Esophagus squamous epithelium (tissue), 5 donors: ENCODE measurements at places on chromosomes 6 and 20.

DNA sequence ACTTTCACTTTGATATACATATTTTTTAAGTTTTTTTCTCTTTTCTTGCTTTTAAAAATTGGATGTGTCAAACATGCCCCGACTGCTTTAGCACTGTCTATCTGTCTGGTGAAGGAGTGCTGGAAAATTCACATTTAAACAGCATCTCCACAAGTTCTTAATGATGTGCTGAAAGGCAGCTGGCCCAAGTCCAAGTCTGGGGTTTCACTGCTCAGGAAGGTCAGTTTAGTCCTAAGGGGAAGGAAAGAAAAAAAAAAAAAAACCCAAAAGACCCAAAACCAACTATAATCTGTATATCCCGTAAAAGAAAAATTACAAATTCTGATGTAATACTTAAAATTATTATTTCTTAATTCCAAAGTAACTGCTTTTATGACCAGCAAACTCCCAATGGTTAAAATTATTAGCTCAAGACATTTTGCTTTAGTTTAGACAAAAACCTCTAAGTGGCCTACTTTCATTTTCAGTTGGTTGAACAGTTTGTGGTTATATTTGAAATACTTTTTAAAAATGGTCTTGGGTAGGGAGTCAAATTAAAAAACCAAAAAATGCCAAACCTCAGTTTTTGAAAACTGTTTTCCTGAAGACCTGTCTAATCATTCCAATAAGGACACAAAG lies 79.5 kb upstream of the PREP start:
- no peak for DNase-seq

DNA sequence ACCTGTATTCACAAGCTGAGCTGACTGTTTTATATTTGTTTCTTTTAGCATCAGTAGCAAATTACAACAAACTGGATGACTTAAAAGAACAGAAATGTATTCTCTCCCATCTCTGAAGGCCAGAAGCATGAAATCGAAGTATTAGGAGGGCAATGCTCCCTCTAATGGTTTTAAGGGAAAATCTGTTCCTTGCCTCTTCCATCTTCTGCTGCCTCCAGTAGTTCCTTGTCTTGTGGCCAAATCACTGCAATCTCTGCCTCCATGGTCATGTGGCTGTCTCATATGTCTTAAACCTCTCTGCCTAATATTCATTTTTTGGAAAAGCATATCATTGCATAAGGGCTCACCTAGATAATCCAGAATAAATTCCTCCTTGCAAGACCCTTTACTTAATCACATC lies 25.2 kb upstream of the ASCC3 start:
- DNase-seq, result no peak

DNA sequence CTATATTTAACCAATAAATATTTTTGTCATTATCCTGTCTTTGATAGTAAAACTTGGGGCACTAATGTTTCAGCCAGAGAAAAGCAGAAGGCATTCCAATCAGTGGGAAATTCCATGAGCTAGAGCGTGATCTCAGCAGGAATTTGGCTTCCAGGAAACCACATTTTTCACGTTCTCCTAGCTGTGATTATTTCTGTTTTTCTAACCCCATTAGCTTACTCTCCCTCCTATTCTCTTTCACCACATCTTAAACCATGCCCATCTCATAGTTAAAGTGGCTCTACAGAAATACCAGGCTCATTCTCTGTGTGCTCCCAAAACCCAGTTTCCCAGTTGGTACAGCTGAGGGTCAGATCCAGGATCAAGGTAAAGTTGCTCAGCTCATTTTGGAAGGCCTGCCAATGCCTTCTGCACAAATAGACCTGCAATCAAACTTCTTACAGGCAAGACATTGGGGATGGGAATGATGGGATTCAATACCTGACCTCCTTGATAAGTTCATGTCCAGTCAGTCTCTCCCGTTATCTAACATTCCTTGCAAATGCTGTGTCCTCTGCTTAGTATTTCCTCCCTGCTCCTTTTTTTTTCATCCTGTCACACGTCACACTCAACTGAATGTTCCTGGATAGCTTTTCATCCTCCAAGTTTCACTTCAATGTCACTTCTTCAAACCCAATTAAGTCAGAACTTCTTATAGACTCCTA lies 33.1 kb upstream of the TMEM30A start:
- DNase-seq, result no peak

- no peak for DNase-seq
These were observed 136.5 kb upstream of the PDE10A start for GRCh38 chr6:165799391-165800153.

DNA sequence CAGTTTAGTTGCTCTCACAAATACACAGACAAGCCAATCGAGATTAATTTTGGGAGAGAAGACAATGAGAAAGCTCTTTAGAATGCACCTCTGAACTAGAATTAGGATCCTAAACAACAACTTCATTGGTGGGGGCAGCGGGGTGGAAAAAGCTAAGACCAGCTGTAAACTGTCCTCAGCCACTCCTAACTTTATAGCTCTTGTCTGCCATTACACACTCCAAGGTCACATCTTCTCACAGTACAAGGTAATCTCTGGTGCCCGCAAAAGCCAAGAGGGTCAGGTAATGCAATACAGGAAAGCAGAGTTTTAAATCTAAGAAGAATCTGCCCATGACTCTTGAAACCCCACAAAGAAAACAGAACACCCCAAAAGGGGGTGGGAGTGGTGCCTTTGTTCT lies 17.8 kb upstream of the IL22RA2 start:
- no peak for DNase-seq

GRCh38 chr20:39800111-39800510 lies 838.0 kb downstream of the DHX35 start:
- no peak for DNase-seq

DNA sequence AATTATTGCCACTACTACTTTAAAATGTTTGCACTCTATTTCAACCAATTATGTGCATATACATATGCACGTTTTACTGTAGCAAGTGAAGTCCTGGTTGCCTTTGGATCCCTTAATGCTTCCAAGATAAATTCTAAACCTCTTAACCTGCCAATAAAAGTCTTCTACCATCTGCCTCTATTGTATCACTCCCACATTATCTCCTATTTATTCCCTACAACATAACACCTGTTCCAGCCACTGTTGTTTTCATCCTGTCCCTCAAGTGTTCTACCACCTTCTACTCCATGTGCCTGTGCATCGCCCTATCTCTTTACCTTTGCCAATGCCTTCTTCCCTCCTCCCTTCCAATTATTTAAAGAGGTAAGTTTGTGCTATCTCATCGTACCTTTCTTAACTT lies 499.0 kb upstream of the RNF217 start:
- DNase-seq, result no peak

DNA sequence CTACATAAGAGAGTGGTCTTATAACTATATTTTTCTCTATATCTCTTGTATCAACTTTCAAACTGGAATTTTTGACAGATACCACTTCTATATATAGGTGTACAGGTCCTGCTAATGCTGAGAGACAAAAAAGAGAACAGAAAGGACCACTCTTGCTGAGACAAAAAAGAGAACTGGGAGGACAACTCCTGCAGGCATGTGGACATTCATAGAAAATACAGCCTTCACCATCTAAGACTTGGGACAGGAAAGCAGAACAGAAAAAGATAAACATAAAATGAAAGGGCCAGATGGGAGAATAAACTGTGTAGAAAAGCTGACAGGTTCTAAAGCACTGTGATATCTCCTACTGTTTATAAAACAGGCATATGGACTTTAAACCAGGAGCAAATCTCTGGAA lies 541.0 kb upstream of the ADGRB3 start:
- no peak for DNase-seq

DNA sequence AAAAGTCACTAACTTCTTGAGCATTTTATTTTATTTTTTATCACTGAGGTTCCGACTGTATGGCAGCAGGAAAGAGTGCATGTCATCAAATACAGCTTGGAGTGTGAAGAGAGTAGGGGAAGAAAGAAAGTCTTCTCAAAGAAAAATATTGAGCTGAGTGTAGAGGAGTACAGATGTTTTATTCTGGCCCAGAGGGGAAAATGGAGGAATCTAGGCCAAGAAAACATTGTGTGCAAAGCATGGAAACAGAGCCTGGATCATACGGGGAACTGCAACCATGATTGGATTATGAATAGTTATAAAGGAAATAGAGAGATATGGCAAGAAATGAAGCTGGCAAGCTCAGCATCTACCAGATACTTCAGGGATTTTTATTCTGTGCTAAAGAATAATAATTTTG lies 104.2 kb upstream of the SCGN start:
- DNase-seq, result no peak

DNA sequence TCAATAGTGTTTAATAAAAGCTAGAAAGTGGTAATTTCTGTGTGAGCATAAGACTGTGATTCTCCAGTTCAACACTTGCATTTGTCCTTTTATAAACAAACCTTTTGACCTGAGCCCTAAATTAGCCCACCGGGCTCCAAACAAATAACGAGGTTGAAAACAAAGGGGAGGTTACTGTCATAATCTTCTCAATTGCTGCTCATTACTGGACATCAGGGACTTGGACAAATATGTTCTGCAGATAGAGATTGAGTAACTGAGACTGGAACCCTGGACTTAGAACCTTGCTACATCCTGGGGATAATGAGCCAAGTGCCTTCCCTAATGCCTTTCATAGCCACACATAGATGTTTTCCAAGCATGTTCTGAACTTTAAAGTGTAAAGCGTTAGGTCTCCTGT lies 84.2 kb upstream of the PCSK2 start:
- DNase-seq, result no peak

DNA sequence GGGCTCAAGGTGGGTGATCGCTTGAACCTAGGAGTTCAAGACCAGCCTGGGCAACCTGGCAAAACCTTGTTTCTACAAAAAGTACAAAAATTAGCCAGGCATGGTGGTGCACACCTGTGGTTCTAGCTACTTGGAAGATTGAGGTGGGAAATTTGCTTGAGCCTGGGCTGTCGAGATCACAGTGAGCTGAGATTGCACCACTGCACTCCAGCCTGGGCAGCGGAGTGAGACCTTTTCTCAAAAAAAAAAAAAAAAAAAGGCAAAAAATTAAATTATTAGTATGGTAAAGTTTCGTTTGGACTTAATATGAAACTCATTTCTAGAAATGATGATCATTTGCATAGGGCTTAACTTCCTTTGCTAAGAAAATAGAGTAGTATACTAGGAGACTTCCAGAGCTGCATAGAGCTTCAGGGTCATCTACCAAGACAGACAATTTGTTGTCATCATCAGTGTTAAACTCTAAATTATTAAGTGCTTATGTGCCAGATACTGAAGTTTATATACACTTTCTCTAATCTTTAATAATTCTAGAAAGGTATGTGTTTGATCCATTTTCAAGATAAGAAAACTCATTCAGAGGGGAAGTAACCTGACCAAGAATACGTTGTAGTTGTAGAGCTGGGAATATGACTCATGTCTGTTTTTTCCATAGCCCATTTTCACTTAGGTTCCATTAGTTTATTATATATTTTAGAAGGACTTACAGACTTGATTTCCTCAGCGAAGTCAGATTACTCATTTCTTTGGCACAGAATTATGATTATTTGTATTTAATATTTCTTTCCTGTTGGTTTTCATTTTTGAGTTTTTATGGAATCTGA lies 84.5 kb downstream of the SLC16A10 start:
- no peak for DNase-seq

DNA sequence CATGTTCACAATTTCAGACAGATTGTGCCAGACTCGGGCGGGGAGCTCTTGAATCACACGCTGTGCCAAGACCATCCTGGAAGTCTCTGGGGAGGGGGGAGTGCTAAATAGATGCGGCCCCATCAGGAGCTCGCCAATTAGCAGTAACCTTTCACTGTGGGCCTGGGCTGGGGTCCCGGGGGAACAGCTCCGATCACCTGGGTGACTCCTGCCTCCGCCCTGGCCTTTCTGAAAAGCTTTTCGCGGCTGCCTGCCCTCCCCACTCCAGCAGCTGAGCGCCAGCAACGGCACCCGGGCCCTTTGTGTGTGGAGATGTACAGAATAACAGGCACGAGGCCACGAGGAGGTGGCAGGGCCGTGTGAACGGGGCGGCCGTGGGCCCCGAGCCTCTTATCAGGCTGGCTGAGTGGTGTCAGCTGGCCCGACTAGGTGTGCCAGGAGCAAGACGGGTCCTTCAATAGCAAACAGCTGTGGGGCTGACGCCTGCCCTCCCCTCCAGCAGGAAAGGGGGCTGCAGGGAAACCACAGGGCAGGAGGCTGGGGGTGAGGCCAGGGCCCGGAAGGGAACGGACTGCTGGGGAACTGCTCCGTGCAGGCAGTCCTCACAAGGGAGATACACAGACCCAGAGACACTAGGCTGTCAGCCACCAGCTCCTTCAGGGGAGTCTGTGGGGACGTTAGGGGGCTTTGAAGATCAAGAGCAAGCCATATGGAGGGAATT lies 56.8 kb downstream of the NOL4L start:
- DNase-seq, result no peak

- no peak for DNase-seq
These were observed 25.0 kb downstream of the GDAP1L1 start for GRCh38 chr20:44271915-44272663.

DNA sequence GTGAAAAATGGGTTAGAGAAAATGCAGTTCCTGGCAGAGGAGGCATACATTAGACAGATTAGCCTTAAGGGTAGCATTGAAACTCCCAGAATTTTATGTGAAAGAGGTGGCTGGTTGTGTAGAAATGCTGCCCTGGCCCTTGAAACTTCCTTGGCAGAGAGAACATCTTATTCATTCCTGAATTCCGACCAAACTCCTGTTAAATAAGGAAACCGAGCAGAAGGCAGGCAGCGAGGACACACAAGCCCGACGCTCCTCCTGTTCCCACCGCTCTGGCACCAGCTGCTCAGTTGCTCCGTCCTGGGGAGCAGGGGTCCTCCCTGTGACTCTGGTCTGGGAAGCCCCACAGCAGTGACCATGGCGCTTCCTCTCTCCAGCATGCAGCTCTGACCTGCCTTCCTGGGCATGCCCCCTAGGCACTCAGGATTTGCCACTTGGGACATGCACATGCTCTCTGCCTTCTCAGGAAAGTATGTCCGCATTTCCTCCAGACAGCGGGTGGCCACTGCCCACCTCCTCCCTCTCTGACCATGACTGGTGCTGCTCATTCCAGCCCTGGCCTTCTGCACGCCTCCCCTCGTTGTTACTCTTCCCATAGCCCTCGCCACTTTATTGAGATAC lies 35.2 kb upstream of the CLDN20 start:
- DNase-seq, result no peak

DNA sequence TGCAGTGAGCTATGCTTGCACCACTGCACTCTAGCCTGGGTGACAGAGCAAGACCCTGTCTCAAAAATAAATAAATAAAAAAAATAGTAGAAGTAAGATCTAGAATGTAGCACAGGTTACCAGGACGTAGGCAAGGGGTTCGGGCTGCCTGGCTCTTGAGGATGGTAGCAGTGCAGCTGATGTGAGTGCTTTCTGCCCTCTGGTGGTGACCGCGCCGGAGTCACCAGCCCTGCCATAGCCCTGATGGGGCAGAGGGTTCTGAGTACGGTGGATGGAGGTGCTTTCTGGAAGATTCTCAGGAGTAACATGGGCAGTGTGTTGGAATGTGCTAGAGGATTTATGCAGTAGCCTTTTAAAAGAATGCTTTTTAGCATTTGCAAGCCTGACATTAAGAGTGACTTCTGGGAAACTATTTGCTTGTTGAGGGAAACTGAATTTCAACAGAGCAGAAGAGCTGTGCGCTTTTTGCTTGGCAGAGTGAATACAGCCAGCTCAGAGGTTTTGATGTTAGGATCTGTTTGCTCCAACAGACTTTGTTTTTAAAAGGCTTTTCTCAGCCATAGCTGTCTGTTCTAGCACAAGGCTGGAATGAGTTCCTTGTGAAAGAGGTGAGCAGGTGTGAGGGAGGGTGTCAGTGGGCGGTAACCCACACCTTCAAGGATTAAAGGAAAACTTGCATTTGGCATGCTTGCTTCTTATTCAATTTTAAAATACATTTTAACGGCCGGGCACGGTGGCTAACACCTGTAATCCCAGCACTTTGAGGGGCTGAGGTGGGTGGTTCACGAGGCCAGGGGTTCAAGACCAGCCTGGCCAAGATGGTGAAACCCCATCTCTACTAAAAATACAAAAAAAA lies 65.9 kb downstream of the PTPN1 start:
- DNase-seq, result no peak
